HepG2 (cell line): ENCODE measurements at places on chromosomes 11 and 22. TPM values are rescaled to one million over a fixed set of nuclear protein-coding genes. Genes with fewer than 3 reads are reported as not detected.

FAM180B gene
- 0.40 and 0.42 TPM in 2 replicates for total RNA-seq

DEUP1 gene
- total RNA-seq = not detected in 2 replicates

MIAT gene
- 0.04 TPM in 1 of 2 replicates, not detected in the other for total RNA-seq

OR6A2 gene
- not detected in 2 replicates for total RNA-seq

OR5D18 gene
- total RNA-seq = not detected in 2 replicates

GSTT2 gene
- not detected in 2 replicates for total RNA-seq

C22orf42 gene
- not detected in 2 replicates for total RNA-seq

KDM4E gene
- not detected in 2 replicates for total RNA-seq

SPCS2 gene
- total RNA-seq = 83.4 and 87.3 TPM in 2 replicates

OR52B4 gene
- total RNA-seq = not detected in 2 replicates

P2RY2 gene
- total RNA-seq = 3.0 and 3.1 TPM in 2 replicates

ZNF280A gene
- 2.9 and 4.4 TPM in 2 replicates for total RNA-seq

OMP gene
- not detected in 2 replicates for total RNA-seq

MCAT gene
- total RNA-seq = 16.7 and 19.3 TPM in 2 replicates
